Vagina (tissue), 2 donors: ENCODE measurements at places on chromosomes 12 and 14. TPM values are rescaled to one million over a fixed set of nuclear protein-coding genes. Genes with fewer than 3 reads are reported as not detected.
A peak's percentile ranks its signal among the peaks of the same experiment; 100 is the strongest.

Gene FAM181A
- not detected for total RNA-seq

GRCh38 chr12:91921555-91921954, 224.1 kb downstream of the BTG1 start:
- DNase-seq: no peak

DNA sequence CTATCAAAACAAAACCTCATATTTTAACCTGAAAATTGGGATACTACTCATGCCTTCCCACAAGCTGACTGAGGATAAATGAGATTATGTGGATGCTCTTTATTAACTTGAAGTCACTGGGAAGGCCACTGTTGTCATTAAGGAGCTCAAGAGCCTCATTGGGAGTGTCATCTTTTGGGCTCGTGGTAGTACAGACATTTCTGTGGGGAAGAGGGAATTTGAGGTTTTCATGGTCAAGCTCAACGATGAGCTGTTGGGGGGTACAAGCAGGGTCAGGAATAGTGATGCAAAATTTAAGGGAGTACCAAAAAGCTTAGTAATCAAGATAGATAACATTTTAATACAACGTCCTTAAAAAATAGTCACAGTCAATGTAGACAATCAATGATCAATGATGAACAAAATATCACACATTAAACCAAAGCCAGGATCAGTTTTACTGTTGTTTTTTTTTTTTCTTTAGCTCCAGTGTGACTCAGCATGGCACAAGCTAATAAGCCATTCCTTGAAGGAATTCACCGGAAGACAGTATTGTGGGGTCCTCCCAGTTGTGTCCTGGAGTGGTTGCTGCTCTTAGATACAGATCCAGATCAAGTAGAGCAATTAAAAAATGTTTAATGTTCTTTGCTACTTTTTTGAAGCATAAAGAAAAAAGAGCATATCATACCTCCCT, 130.9 kb downstream of the C12orf75 start:
- DNase-seq: no peak

DNA sequence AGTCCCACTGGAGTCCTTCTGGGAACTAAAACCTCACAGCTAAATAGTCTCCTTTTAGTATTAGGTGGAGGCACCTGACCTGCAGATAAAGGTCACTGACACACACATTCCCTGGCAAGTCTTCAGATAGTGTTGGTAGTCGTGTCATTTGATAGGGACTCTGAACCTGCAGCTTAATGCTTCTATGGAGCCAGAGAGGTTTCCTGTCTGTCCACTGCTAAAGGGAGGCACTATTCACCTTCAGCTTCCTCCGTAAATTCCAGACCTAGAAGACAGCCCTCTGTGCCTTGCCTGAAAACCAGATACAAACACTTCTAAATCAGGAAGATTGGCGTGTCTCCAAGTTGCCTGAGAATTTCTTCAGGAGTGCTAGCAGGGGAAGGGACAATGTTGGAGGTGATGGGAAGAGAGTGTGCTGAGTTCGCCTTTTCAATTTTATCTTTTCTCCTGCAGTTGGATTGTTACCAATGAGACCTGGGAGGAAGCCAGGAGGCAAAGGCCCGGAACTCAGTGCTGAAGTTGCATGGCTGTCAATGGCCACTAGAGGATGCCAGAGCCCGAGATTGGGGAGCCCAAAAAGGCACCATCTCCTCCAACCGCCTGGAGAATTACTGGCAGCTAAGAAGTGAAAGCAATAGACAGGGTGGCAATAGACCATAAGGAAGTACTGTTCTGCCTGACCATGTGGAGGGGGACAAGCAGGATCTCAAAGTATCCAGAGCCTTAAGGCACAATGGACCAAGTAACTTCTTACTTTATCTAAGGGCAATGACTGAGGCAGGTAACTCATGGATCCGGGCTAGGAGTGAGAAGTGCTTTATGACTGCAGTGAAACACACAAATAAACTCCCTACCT, 81.6 kb upstream of the SCAF11 start:
- no peak for DNase-seq

GRCh38 chr14:75119056-75119455, 7.8 kb downstream of the NEK9 start:
- no peak for DNase-seq

DNA sequence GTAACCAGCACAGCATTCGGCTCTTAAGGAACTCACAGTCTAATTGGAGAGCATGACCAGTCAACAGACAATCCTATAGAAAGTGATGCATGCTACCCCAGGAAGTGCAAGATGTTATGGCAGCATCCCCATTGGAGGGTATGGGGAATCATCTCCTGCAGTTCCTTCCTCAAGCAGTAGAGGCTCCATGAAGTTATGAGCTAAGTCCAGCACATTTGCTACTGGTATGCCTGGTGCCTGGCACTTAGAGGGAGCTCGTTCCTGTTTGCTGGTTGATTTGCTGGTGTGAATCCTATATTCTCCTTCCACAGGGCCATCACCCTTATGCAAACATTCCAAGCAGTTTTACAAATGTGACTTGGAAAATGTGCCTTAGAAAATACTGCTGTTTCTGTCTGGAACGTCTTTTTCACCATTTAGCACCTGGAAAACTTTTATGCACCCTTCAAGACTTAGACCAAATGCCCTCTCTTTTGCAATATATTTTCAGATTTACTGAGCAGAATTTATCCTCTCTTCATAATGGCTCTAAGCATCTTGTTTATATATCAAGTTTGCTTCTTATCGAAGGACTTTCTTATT, 136.1 kb upstream of the WSCD2 start:
- DNase-seq: peak; percentile 49

- no peak for DNase-seq
Measured at GRCh38 chr12:38898001-38898684, 7.2 kb downstream of the CPNE8 start.

DNA sequence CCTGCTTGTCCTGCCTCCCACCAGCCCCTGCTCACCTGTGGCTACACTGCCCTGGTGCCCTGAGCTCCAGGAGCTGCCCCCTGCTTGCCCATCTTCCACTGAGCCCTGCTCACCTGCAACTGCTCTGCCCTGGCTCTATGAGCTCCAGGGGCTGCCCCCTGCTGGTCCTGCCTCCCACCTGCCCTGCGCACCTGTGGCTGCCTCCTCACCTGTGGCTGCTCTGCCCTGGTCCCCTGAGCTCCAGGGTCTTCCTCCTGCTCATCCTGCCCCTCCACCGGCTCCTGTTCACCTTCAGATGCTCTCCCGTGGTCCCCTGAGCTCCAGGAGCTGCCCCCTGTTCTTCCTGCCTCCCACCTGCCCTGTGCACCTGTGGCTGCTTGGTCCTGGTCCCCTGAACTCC, 247.6 kb downstream of the TMEM121 start:
- peak; percentile 80 for DNase-seq

- DNase-seq: no peak
Measured at GRCh38 chr14:88195676-88196075, 127.4 kb downstream of the KCNK10 start.
